CD4-positive, alpha-beta T cell (primary cell): ENCODE measurements at places on chromosomes 13 and 19.

DNA sequence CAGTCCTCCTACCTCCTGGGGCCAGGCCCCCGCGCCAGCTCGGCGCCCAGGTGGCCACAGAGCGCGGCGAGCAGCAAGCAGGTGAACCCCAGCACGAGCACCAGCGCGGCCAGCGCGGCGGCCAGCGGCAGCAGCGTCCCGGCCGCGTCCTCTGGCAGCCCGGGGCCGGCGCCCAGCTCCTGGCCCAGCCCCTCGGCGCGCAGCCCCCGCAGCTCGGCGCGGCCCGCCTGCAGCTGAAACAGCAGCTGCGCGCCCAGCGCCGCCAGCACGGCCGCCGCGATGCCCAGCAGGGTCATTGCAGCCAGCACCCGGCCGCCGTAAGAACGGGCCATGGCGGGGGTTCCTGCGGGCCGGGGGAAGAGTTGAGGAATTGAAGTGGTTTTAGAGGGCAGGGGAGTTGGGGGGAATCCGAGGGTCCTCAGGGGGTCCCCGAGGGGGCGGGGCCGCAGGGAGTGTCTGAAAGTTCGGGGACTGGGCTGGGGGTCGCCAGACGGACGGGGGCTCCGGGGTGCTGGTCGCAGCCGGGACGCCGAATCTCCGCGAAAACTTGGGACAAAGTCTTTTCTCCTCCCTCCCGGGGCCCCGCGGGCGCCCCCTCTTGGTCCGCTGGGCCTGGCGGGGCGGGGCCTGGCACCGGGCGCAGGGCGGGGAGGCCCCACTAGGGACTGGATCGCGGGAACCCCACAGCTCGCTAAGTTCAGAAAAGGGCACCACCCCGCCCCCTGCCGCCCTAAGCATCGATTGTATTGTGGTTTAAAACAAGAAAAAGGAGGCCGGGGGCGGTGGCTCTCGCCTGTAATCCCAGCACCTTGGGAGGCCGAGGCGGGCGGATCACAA, at the start of gene TMEM221:
Gene TMEM221, minus strand, starts transcription at position 538 of the 837 bp plus-strand sequence. Its CDS starts 206 bp downstream, at position 332.
- DNase-seq = peak; percentile 59

DNA sequence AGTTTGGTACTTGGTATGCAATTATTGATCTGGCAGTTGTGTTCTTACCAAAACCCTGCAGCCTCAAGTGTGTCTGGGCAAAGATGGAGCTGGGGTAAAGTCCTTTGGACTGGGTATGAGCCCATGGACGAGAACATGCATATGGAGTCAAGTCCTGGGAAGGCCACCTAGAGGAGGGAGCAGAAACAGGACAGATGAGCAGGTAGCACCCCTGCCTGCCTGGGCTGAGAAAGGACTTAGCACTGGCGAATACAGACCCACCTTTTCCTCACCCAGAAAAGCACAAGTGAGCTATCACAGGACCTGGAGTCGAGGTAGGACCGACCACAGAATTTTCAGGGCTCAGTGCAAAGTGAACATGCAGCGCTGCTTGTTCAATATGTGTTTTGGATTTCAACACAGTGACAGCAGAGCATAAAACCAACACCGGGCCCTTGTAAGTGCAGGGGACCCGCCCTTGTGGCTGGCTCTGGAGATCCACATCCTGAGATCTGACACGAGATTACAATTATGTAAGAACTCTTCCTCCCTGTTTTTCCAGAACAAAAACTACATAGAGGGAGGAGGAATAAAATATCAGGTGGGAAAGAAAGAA, 25.9 kb downstream of the IGFL2 start:
- DNase-seq = no peak

DNA sequence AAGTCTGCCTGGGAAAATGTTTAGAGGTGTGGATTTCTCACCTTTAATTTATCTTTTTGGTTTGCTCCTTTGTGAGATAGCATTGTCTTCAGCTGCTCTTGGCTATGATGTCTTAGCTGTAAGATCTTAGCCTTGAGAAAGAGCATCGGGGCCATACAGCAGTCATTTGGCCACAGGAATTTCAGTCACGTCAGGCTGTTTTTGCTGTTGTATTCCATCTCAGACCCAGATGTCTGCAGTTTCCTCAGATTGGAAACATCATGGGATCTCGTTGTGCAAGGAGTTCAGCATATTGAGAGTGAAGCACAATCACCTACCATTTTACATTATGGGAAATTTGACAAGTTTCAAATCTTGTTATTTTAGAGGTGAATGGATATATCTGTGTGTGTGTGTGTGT, 89.3 kb upstream of the C1QTNF9B start:
- DNase-seq = no peak

- DNase-seq = no peak
These were observed 15.3 kb upstream of the ATP12A start for GRCh38 chr13:24664726-24665409.

DNA sequence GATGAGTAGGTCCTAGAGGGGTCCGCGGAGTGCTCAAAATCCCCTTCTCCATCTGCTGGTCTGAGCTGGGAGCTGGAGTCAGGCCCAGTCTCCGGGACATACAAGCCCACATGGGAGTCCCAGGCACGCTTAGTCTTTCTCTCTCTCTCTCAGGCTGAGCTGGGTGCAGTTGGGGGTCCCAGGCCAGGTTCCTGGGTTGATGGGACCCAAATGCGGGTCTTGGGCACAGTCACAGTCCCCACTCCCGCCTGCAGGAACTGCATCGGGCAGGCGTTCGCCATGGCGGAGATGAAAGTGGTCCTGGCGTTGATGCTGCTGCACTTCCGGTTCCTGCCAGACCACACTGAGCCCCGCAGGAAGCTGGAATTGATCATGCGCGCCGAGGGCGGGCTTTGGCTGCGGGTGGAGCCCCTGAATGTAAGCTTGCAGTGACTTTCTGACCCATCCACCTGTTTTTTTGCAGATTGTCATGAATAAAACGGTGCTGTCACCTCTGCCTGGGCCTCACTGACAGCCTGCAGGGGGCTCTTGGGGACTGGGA, 23.8 kb downstream of the CYP4F12 start:
- DNase-seq = no peak
